ENCODE measurements at places on chromosomes 1 and 21. TPM values are rescaled to one million over a fixed set of nuclear protein-coding genes. Genes with fewer than 3 reads are reported as not detected.
A peak's percentile ranks its signal among the peaks of the same experiment; 100 is the strongest.

AKIRIN1 gene
- 49.6 TPM for total RNA-seq

SLC26A9 gene
- total RNA-seq: 0.13 TPM

DNA sequence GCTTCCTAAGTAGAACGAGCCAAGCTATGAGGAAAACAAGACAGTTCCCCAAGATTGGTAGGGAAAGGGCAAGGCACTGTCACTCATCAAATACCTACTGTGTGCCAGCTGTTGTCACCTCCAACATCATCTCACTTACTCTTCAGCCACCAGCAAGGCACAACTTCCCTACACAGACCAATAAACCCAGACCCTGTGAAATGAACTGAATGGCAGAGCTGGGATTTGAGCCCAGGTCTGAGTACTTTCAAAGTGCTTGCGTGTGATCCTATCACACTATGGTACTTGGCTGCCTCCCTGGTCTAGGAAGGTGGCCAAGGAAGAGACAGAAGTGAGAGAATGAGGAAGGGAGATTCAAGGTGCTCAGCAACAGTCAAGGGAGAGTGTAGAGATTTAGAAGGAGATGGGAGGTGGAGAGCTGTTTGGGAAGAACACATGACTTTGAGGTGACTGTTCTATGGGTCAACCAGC is 16.7 kb upstream of the TRIM63 start:
- DNase-seq: no peak

DNA sequence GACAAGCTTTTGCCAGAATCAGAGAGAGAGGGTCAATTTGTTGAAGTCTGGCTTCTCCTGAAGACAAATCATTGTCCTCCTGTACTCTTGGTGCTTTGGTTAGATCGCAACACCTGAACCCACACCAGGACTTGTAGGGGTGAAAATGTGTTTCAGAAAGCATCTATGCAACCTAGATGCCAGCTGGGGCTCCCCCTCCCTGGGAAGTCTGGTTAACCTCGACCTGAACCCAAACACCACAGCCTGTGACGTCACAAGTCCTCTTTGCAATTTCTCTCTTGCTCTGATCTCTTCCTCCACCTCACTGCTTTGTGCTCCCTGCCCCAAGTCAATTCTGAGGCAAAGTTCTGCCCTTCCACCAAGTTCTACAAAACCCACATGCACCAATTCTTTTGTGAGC is 42.8 kb upstream of the USP24 start:
- no peak for DNase-seq

DNA sequence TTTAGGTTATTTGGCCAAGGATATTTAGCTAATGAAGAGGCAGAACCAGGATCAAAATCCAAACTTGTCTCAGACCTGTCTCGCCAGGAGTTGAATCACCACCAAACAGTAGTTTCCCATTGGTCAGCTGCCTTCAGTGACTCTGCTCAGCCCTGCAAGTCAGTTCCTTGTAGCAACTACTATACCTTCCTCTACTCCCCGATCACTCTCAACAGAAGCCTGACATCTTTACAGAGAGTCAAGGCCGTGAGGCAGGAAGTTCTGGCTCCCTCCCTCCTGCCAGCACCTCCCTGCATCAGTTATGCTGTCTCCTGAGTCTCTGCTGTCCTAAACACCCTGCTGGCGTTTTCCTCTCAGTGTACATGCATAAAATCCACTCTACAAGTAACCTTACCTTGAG is 13.2 kb downstream of the PSMD4 start:
- DNase-seq: no peak

GRCh38 chr1:111535256-111536191 is 32.1 kb upstream of the ADORA3 start:
- peak; percentile 51 for DNase-seq

GRCh38 chr1:82177192-82177591 is 376.5 kb downstream of the ADGRL2 start:
- no peak for DNase-seq

DNA sequence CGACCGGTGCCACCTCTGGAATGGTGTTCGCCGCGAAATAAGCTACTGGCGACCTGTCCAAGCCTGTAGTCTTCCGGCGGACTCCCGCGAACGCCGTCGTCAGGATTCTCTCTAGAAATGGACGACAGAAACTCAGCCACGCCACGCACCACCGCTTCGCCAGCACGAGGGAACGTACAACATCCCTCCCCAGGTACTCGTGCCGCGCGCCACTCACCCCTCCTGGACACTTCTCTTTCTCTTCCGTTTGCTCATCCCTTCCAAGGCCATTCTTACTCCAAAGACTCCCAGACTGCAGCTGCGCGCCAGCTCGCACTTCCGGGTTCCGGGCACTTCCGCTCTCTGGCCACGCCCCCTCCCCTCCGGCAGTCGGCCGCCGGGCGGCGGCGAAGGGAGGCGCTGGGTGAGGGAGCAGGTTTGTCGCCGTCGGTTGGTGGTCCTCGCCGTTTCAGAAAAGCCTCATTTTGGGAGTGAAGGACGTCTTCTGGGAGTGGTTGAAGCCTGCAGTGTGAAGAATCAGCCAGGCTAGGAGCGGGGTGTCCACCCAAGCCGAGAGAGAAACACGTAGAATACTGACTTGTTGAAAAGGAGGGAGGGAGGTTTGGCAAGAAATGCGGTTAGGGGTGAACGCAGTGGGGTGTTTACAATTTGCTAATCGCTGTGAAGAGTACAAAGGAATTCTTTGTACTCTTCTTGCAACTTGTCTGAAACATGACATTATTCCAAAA is at the start of gene RBM34:
Gene RBM34, minus strand, starts transcription at position 294 of the 728 bp plus-strand sequence. Its CDS starts 24 bp downstream, at position 270.
- DNase-seq: peak; percentile 94

GRCh38 chr1:21261551-21262292 is 28.5 kb downstream of the ECE1 start:
- peak; percentile 85 for DNase-seq

- no peak for DNase-seq
These were observed 45.1 kb downstream of the SMG7 start for GRCh38 chr1:183517401-183517800.

GRCh38 chr1:46479744-46480350 is 9.8 kb upstream of the DMBX1 start:
- no peak for DNase-seq

- DNase-seq: no peak
These were observed 21.1 kb downstream of the MAN1A2 start for GRCh38 chr1:117388328-117388727.

Data from ureter (tissue), 1 donor.